ENCODE measurements at places on chromosomes 5 and 9.

DNA sequence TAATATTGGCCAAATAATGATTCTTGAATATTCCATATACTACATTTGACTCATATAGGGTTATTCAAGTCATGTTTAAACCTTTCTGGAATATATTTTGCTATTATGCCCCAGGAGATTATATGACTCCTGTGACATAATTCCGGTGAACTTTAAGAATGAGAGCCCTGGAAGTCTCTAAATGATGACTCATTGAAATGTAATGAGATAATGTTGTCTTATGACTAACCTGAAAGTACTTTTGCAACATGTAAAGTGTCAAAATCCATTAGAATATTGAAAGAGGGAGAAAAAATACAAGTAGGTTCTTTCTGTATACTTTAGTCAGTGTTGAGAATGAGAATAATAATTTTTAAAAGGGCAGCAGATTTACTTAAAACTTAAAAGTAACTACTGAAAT, 830.4 kb downstream of the MAT2B start:
- peak; percentile 14 for DNase-seq

DNA sequence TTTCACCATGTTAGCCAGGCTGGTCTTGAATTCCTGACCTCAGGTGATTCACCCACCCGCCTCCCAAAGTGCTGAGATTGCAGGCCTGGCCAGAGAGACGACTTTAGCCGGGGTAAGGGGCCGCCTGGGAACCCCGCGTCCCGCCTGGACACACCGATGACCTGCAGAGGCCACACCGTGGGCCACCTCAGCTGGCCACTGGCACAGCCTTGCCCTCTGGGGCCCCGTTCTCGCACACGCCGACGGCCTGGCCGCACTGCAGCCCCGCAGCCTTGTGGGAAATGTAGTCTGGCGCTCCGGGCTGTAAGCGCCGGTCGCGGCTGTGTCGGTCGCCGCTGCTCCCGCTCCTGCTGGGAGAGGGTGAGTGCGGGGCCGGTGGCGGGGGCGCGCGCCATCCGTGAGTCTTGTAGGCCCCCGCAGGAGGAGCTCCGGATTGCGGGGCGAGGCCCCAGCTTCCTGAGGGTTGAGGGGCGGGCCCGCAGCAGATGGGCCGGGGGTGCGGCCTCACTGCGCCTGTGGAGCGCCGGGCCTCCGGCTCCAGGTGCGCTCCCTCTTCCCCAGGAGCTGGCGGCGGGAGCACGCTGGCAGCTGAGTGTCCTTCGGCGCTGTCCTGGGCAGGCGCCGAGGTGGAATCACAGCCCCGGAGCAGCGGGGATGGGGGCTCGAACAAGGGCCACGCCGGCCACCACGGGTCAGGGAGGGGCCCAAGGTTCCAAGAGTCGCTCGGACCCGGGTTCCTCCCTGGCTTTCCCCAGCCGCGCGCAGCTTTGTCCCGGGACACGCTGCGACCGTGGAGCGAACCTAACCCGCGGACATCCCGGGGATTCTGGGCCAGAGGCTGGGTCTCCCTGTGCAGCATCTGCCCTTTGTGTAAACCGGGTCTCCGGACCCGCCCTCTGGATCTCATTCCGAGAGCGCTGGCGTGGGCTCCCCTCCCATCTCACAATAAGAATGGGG, at the start of gene ZFP2:
Gene ZFP2 (plus strand): TSS at position 299 of the 957 bp plus-strand sequence. CDS start 35,401 bp downstream, outside the sequence.
- peak; percentile 38 for DNase-seq

GRCh38 chr9:108617676-108618075, 238.1 kb downstream of the ACTL7B start:
- DNase-seq = no peak

GRCh38 chr9:99850736-99851499, 29.2 kb downstream of the NR4A3 start:
- DNase-seq = no peak

GRCh38 chr9:117392992-117393391, 21.9 kb downstream of the ASTN2 start:
- DNase-seq = no peak

DNA sequence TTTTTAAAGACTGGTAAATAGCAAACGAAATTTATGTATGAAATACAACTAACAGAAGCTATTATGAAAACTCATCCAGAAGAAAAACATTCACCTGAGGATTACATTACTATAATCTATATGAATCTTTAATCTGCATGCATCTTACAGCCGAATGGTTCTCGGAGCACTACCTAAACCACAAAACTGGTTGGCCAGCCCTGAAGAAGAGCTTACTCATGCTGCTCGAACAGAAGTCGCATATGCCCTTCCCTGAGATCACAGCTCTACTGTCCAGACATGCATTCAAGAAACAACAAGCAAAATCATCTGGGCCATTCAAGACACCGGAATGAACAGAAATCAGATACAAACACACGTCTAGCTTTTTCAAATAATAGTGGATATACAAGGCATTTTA, 931.0 kb upstream of the DMAC1 start:
- no peak for DNase-seq

DNA sequence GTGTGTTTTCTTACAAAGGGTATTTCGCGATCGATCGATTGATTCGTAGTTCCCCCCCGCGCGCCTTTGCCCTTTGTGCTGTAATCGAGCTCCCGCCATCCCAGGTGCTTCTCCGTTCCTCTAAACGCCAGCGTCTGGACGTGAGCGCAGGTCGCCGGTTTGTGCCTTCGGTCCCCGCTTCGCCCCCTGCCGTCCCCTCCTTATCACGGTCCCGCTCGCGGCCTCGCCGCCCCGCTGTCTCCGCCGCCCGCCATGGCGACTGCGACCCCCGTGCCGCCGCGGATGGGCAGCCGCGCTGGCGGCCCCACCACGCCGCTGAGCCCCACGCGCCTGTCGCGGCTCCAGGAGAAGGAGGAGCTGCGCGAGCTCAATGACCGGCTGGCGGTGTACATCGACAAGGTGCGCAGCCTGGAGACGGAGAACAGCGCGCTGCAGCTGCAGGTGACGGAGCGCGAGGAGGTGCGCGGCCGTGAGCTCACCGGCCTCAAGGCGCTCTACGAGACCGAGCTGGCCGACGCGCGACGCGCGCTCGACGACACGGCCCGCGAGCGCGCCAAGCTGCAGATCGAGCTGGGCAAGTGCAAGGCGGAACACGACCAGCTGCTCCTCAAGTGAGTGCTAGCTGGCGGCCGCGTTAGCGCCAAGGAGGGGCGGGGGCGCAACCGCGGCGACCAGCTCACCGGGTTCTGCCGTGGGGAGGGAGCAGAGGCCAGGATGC, 480 bp downstream of the LMNB1 start:
- DNase-seq = peak; percentile 52

DNA sequence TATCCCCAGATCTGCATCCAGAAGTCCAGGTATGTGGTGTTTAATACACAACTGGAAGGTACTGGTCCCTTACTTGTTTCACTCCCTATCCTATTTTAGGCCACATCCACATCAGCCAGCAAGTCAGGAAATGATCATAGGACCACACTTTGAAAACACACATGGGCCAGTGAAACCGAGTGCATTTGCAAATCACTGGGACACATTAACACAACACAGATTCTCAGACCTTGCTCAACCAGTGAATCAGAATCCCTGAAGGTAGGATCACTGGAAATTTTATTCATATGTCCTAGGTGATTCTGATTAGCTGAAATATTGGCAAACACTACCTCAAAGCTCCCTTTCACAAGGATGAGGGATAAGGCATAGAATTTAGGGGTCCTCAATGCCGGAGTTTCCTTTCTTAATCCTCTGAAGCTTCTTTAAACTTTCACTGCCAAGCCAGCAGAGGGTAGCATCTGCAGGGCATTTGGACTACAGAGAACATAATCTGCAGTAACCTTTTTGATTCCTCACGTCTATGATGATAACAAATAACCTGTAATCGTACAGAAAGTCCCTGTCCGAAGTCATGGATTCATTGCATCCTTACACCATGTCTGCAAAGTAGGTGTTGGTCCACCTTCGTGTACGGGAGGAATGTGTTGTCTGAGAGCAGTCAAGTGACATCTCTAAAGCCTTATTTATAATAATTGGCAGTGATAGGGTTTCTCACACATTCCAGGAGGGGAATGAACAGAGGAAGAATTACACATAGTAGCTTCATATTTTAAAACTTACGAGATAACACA, 11.0 kb upstream of the ABLIM3 start:
- DNase-seq = no peak

DNA sequence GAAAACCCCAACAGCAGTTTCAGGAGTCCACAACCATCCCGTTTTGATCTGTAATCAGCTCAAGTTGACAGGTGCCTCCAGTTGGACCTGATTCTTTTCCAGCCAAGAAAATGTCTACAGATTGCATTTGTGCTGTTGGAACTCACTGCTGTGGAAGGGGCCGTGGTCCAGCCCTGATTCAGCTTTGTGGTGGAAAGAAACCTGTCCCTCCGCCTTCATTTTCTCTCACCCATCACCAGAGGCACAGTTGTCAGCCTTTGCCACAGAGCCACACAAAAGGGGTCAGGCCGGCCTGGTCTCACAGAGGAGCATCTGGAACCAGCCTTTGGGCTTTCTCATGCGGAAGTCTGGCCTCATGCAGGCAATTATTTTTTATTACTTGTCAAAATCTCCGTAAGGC, 483.6 kb downstream of the GADD45G start:
- no peak for DNase-seq

DNA sequence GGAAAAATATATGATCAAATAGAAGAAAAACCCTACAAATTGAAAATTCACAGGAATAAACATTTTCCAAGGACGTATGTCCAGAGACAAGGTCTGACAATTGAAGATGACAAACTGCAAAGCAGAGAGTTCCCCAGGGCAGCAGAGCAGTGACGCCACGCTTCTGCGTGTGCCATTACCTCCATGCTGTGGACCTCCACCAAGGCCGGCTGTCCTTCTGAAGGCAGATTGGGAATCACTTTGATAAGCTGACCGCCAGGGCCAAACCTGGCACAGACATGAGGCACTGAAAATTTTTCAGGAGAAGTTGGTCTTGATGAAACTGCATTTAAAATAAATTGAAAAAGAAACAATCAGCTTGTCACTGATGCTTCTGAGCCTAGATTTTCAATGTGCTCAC, 18.6 kb downstream of the SEC16A start:
- no peak for DNase-seq

GRCh38 chr5:125056671-125057485, 310.4 kb upstream of the ZNF608 start:
- DNase-seq = no peak
